Astrocyte of the hippocampus (primary cell): ENCODE measurements at places on chromosomes 4 and X.
A peak's percentile ranks its signal among the peaks of the same experiment; 100 is the strongest.

- DNase-seq: no peak
Observed at GRCh38 chr4:27040356-27040755, 179.7 kb downstream of the STIM2 start.

DNA sequence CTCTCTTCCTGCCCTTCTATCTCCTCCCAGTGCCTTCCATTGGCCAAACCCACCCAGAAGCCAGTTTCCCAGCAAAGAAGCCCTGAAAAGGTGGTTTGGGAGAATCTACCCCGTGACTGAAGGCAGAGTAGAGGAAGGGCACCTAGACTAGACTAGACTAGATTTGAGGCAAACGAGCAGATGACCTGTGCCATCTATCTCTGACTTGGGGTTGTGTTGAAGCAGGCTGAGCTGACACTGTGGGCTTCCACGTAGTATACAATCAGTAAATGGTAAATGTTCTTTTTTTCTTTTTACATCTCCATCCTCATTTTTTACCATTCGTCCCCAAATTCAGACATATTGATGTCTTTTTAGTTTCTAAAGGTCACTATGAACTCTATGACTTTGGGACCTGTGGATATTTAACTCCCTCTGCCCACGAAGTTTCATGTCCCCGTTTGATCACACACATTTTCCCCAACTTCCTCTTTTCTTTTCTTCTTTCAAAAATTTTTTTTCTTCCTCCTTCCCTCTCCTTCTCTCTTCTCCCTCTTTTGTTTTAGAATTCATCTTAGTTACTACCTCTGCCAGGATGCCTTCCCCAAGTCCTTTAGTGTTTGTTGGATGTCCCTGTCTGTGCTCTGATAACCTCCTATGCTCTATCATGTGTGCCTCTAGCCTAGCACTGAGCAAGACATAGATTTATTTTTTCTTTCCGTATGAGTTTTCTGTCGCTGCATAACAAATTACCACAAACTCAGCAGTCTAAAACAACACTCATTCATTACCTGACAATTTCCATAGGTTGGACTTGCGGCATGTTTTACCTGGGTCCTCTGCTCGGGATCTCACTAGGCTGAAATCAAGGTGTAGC lies 6.2 kb upstream of the AFF1 start:
- no peak for DNase-seq

GRCh38 chr4:39528061-39528465 lies 824 bp upstream of the UGDH start:
- no peak for DNase-seq

GRCh38 chr4:24126776-24127175 lies 236.9 kb upstream of the PPARGC1A start:
- DNase-seq: no peak

DNA sequence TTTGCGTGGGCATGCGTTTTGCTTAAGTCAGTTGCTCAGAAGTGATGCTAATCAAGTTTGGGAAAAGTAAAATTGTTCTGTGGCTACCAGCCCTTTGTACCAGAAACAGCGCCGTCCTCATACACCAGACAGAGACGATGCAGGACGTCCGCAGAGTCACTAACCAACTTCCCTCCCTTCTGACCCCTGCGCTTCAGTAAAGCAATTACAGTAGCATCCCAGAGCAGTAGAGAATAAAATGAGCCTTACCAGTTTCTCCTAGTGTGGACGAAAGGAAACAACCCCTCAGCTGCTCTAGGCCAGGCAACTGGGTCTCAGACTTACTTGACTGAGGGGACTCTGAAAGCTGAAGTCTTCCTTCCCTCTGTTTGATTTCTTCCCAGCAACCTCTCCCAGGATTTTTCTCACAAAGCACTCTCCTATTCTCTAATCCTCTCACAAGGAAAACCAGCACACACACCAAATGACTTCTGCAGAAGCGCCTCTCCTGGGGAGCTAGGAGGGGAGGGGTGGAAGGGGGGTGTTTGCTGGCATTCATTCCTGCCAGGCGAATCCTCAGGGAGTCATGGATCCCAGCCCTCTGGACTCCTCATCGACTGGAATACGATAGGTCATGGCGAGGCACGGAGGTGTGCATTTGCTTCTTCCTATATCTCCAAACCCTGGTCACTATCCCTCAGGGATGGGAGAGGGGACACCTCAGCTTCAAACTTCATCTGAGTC lies 56.0 kb upstream of the MID1 start:
- peak; percentile 15 for DNase-seq

- no peak for DNase-seq
Observed at GRCh38 chrX:141158084-141158483, 18.8 kb downstream of the LDOC1 start.

DNA sequence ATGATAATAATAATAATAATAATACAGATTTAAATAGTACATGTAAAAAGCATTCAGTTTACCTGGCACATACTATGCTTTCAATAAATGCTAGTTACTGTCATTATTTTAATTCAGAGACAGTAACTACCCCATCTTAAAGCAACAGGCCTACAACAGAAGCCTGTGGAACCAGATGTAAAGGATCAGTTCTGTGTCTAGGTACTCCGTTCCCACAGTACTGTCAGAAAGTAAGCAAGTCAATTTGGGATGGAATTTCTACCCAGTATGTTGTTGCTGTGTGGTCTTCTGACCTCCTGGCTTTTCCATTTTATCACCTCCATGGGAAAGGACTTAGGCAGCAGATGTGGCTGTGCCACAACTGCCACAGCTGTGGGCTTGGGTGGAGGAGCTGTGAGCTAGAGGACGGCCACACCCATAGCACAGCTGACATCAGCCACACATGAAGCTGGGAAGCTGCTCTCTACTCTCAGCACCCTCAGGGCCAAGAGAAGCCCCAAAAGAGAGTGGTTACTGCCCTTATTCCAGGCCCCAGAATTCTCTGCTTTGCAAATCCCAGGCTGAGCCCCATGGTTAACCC lies 102.8 kb downstream of the CBR4 start:
- DNase-seq: no peak

DNA sequence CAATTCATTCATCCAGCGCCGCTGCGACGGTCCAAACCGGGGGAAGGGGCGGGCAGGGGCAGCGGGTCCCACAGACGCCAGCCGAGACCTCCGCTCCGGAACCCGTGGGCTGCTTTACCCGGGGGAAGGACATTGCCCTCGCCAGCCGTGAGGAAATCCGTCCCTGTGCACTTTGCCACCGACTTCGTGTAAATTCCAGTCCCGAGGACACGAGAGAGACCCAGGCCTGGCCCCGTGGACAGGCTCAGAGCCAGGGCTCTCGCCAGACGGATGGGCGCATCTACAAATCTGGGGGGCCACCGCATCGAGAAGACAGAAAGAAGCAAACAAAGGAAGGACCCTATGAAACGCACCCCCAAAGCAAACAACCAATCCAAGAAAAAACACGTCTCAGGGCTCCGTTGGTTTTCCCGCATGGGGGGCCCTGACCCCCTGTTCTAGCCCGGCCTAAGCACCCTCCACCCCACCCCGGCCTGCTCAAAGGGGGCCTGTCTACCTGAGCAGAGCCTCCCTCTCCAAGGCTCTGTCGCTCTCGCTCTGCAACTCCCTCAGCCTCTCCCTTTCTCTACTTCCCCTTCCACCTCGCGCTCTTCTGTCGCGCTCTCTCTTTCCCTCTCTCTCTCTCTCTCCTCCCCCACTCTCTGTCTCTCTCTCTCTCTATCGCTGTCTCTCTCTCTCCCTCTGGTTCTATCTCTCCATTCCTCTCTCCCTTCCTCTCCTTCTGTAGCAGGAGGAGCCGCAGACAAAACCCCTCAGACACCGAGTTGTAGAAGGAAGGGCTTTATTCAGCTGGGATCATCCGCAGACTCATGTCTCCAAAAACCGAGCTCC lies 11.3 kb downstream of the FRG2 start:
- no peak for DNase-seq

DNA sequence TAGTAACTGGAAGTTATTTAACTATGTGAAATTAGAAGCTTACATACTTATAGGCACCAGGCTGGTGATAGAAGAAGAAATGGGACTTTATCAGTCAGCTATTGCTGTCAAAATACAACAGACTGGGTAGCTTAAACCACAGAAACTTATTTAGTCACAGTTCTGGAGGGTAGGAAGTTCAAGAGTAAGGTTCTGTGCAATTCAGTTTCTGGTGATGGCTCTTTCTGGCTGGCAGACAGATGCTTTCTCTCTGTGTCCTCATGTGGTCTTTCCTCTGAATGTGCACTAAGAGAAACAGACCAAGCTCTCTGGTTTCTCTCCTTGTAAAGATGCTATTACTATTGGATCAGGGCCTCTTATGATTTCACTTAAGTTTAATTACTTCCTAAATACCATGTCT lies 92.1 kb upstream of the ANKRD50 start:
- DNase-seq: peak; percentile 23

GRCh38 chr4:148786699-148787098 lies 344.5 kb upstream of the NR3C2 start:
- DNase-seq: no peak

- peak; percentile 53 for DNase-seq
Observed at GRCh38 chr4:924107-925096, 7.7 kb downstream of the GAK start.

DNA sequence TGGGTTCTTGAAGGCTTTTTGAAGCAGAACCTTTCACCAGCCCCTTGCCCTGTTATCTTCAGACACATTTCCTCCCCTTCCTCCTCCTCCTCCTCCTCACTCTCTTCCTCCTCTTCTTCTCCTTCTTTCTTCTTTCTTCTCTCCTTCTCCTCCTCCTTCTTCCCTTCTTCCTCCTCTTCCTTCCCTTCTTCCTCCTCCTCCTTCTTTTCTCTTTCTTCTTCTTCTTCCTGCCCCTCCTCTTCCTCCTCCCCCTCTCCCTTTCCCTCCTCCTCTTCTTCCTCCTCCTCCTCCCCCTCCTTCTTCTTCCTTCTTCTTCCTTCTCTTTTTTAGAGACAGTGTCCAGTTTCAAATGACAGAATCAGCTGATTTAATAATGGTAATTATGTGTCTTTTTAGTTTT lies 226.0 kb downstream of the DKK2 start:
- DNase-seq: no peak

DNA sequence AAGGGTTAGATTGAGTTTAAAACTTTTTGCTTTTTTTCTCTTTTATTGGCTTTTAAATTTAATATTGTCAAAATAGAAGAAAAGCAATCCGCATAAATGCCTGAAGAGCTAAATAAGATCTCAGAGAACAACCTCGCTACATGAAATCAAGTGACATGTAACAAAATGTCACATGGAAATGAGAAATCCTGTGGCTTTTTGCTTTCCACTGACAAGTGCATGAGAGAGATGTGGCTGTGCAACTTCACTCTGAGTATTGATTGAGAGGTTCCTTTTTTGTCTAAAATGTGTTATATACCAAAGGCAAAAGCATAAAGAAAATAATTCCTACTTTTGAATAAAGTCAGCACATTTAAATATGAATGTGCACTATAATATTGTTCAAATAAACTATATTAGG lies 263.5 kb downstream of the MAPK10 start:
- DNase-seq: no peak
